ENCODE measurements at places on chromosomes 3 and 15.

DNA sequence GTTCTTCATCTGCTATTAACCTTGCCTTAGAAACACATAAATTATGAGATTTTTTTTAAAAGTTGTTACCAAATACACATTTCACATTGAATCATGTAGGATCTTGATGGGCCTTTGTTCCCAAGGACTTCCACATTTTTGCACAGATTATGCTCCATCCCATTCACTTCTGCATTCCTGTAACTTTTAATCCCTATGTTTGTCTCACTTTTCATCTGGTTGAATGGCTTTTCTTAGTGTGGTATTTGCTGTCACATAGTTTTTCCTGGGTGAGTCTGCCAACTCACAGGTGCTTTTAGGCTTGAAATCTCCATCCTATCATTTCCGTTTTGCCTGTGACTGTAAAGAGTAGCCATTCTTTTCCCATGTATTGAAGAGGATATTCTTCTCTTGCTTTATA, 297.2 kb upstream of the TPRG1 start:
- DNase-seq = no peak

- no peak for DNase-seq
Observed at GRCh38 chr3:98826126-98826525, 63.0 kb downstream of the ST3GAL6 start.

- DNase-seq = no peak
Observed at GRCh38 chr3:181695661-181696491, 15.8 kb upstream of the SOX2 start.

DNA sequence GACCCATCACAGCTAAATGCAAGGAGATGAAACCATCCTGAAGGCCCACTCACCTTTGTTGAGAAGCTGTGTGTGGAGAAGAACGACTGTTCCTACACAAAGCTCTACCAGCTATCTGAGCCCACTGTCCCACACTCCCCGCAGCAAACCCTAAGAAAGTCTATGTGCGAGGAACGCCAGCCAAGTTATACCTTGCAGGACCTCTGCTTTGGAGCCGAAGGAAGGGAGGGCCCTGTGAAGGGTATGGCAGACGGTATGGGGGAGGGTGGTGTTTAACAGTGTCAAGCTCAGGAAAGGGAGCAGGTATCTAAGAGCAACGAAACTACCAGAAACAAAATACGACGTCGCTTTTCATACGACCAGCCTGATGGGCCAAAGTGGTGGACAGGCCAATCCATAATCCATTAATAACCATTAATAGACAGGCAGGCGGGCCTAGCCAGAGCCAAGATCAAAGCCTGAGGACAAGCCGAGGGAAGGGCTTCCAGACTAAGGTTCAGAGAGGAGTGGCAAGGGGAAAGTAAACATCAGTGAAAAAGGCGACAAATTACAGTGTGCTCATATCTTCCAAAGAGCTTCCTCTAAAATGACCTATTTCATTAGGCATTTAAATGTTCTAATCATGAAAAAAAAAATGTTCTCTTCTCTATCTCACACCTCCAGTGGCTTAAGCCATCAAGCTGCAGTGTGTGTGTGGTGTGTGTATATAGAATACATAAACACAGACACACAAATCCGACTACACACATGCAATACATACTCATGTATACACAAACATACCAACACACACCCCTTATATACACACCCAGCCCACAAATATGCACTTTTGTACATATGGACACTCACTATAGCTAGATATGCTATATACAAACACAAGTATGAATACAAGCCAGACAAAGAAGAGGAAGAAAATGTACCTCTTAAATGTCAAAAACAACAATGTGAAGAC, 43.9 kb downstream of the PTPN23 start:
- no peak for DNase-seq

- DNase-seq = no peak
Observed at GRCh38 chr15:70560617-70561328, 202.6 kb downstream of the UACA start.

GRCh38 chr3:98710067-98710659, 53.0 kb upstream of the ST3GAL6 start:
- DNase-seq = no peak

- no peak for DNase-seq
Observed at GRCh38 chr15:54250326-54250725, 272.1 kb downstream of the UNC13C start.

DNA sequence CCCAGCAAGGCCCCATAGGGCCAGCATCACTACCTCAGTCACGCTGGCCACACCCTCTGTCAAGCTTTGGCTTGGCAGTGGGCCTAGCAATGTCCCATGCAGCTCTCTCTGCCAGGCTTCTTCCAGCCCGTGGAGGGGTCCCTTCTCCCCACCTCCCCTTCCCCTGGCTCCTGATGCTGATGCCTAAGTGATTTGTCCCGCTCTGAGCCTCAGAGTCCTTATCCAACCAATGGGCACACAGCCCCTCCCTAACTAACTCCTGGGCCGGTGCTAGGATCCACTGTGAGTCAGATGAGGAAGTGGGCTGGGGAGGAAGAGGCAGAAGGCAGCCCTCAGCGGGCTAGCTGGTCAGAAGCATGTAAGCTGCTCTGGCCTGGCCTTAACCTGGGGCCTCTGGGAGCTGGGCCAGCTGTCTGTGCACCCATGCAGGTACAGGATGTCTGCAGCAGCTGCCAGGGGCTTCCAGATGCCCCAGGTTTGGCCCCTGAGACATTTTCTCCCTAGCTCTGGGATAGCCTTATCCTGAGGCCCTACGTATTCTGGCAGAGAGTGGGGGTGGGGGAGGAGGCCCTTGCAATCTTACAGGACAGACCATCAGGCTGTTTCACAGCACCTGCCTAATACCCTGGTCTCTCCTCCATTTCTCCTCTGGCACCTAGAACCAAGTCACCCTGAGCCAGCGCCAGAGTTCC, 740 bp upstream of the ZBTB47 start:
- DNase-seq = peak; percentile 69

DNA sequence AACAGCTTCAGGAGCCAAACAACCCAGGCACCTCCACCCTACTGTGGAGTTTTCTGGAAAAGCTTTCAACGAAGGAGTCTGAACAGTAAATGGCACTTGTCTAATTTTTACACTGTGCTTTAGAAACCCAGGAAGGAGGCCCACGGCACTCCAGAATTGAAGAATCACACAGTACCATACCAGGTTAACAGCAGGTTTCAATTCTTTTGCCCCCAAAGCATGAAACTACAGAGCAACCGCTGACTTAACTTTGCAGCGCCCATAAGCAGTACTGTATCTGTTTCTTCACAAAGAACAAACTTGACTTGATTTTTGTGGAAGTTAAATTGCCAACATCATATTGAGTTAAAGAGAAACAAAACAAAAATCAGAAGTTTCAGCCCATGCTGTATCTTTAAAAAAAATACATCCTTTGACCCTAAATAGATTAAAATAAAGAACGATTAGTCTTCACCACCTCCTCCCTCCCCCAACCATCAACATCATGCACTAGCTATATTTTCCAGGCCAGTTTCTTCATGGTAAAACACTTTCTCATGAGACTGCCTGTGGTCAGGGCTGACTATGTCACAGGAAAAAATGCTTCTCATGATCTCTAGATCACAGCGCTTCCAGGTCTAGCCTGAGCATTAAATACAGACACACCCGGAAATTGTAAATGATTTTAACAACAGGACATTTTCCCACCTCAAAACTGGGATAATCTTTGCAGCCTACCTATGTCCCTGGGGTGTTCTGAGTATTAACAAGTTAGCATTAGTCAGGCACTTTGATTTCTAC, 456.3 kb downstream of the FOXP1 start:
- DNase-seq = no peak
